ENCODE measurements at places on chromosomes 5 and 9.

- no peak for DNase-seq
These were observed 53.7 kb downstream of the IPO11 start for GRCh38 chr5:62465985-62466925.

GRCh38 chr5:142320851-142321560, 3.8 kb downstream of the SPRY4 start:
- no peak for DNase-seq

DNA sequence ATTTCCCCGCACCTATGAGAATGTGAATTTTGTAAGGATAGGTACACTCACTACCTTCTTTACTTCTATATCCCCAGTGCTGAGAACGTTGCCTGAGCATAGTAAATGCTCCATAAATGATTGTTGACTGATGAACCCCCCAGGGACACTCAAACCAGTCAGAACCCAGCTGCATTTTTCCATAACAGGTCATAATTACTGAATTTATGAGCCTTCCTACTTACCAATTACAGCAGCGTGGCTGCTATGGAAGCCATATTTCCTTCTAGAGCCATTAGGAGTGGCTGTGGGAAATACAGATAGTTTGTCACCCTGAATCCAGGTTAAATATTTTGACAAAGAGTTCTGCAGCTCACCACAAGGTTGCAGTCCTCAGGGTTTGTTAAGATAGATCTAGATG, 135.0 kb downstream of the TAF11L14 start:
- DNase-seq: no peak

DNA sequence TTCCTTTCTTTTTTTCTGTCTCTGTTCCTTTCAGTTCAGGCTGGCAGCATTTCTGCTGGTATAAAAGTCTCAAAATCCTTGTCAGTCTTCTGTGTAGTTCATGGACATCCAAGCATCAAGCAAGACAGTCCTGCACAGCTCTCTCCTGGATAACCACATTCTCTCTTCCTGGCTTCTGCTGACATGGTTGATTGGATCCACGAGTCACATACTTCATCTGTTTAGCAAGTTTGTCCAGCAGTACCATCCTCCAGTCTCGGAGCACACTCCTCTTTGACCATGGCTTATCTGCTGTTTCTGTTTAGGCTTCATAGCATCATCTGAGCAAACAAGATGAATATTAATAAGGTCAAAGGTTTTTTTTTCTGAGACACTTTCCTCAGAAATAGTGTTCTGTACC, 220.8 kb downstream of the KDM4C start:
- DNase-seq: no peak

DNA sequence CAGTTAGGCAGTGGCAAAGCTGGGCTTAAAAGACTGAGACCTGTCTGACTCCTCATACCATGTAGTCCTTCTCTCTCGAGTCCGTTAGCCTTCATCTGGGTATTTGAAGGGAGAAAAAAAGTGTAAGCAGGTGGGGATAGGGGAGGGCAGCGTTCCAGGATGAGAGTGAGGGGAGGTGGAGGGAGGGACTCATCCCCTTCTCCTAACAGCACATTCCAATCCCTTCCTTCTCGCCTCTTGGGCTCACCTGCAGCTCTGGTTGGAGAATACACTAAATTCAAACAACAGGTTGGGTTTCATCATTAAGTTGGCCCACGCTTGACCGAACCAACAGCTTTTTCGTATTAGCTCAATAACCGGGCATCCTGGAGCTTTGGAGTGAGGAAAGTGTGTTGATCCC, 3.6 kb downstream of the NEURL1B start:
- DNase-seq: no peak

DNA sequence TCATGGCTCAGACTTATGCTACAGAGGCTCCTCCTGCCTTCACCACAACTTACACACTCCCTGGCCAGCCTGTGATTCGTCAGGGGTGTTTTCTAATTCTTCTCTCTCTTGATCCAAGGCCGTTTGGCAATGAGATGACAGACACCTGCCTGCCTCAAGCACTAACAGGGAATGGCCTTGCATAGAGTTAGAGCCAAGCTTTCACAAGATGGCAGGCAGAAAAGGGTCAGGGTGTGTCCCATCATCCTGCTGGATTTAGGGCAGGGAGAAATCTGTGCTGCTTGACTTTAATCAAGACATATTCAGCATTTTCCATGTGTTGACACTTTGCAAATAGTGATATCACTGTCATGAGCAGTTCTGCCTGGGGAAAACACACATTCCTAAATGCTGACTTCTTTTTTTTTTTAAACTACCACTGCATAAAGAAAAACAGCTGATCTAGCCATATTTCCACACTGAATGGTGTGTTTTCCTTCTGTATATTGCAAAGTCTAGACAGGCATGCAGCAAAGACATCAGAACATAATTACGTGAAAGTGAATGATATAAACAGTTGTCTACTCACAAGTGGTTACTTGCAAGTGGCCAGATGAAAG, 95.0 kb upstream of the SLC25A48 start:
- DNase-seq: no peak

- no peak for DNase-seq
These were observed 32.6 kb upstream of the RXRA start for GRCh38 chr9:134293611-134294152.

DNA sequence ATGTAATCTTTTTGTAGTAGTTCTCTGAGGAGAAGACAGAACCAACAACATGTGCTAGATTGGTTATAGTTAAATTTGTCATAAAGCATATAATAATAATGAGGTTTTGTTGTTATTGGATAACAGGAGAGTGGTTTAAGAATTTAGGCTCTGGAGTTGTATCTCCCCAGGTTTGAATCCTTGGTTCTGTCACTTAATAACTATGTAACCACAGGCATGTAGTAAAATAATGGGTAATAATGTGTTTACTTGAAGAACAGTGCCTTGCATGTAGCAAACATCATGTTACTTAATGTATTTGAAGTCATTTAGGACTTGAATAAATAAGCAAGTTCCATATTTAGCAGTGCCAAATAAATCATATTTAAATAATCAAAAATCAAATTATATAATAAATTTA, 55.8 kb downstream of the NSD1 start:
- DNase-seq: no peak

GRCh38 chr5:102911973-102912372, 156.9 kb downstream of the PAM start:
- peak; percentile 57 for DNase-seq

GRCh38 chr5:44365345-44365744, 23.9 kb downstream of the FGF10 start:
- no peak for DNase-seq

DNA sequence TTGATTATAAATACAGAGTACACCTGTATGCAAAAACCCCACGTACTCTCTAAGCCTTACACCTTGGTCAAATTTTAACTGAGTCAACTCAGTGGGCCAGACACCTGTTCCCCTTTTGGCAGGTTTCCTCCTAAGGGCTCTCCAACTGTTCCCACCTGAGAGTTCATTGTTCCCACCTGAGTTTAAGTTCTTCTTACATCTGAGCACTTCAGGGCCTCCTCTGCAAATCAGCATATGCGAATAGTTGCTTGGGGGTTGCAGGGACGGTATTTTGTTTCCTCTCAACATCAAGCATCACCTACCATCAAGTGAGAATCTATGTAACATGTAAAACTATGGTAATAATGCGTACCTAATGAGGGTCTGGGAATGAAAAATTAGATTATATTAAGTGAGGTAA, 300.0 kb downstream of the PIK3R1 start:
- no peak for DNase-seq

- no peak for DNase-seq
These were observed 686 bp upstream of the COL27A1 start for GRCh38 chr9:114154600-114155102.

DNA sequence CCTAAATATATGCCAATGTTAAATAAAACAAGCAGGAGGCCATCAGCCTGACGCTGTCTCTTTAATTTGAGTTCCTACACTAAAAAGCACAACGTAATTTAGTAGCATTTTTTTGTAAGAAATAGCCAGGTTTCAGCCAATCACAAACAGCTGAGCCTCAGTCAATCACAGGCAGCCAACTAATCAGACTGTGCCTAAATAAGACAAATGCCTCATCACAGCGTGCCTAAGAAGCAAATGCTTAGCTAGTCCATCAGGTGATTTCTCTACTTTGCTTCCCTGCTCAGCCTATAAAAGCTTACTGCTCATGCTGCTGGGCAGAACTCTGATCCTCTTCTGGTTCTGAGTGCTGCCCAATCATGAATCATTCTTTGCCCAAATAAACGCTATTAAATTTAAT, 38.3 kb upstream of the RORB start:
- no peak for DNase-seq

DNA sequence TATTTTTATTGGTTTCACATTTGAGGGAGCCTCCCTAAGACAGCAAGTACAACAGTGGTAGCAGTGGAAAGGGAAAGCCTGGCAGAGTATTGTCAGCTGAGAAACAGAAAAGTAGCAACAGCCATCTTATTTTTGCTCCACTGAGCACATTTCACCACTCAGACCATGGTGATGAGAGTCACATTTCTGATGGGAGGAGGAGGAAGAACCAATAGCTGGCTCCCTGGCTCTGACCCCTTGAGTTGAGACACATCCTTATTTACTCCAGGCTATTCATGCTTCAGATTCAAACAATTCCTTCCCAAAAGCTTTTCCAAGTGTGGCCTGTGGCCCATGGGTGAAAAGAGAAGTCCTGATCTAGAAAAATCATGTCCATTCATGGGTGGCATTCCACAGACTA, 236.3 kb downstream of the ARHGAP26 start:
- no peak for DNase-seq

GRCh38 chr5:28355831-28356230, 1317.4 kb upstream of the CDH9 start:
- no peak for DNase-seq

DNA sequence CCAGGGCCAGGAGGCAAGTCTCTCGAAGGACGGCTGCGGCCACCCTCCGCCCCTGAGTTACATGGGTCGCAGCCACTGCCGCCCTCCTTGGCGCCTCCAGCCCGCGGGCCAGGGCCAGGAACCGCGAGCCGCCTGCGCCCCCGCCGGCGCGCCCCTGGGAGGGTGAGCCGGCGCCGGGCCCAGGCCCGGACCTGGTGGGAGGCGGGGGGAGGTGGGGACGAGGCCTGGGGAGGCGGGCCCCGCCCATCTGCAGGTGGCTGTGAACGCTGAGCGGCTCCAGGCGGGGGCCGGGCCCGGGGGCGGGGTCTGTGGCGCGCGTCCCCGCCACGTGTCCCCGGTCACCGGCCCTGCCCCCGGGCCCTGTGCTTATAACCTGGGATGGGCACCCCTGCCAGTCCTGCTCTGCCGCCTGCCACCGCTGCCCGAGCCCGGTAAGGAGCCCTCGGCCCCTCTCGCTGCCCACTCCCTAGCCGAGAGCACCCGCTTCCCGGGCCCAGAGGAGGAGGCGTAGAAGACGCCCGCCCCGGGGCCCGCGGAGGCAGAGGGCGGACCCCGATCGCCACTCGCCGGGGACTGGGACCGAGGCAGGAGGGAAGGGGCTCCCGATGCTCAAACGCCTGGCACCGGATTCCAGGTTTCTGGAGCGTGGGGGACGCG, at the start of gene ASS1:
Gene ASS1 (plus strand): TSS at position 397 of the 657 bp plus-strand sequence. CDS start 7,268 bp downstream, outside the sequence.
- no peak for DNase-seq

- no peak for DNase-seq
These were observed 136.9 kb upstream of the EGFLAM start for GRCh38 chr5:38121420-38121819.

GRCh38 chr9:74589576-74589975, 92.4 kb downstream of the RORB start:
- no peak for DNase-seq

- no peak for DNase-seq
These were observed 91.8 kb upstream of the MVB12B start for GRCh38 chr9:126234681-126235335.

- DNase-seq: no peak
These were observed 86.5 kb upstream of the NR5A1 start for GRCh38 chr9:124593651-124594058.

DNA sequence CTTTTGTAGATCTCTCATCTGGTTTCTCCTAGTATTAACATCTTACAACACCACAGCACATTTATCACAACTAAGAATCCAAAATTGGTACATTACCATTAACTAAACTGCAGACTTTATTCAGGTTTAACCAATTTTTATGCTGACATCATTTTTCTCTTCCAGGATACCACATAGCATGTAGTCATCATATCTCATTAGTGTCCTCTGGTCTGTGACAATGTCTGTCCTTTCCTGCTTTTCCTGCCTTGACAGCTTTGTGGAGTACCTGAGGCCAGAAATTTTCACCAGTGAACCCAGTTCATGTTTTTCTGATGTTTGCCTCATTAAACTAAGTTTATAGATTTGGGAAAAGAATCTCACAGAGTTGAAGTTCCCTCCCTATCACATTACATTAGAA, 294.7 kb upstream of the TNC start:
- no peak for DNase-seq

DNA sequence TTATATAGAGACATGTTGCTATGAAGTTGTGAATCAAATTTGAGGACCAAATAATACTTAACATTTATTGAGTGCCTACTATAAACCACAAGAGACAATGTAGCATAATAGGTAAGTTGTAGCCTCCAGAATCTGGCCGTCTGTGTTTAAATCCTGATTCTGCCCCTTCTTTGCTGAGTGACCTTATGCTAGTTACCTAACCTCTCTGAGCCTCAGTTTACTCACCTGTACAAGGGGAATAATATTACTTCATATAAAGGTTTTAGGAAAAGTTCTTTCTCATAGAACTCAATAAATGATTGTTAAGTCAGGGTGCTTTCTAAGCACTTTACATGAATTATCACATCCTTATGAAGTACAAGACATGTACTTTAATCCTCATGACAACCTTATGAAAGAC, 120.6 kb downstream of the NDUFS4 start:
- DNase-seq: no peak

Data from SW 1271 (cell line).